ENCODE measurements at places on chromosomes 13 and 19.
A peak's percentile ranks its signal among the peaks of the same experiment; 100 is the strongest.

DNA sequence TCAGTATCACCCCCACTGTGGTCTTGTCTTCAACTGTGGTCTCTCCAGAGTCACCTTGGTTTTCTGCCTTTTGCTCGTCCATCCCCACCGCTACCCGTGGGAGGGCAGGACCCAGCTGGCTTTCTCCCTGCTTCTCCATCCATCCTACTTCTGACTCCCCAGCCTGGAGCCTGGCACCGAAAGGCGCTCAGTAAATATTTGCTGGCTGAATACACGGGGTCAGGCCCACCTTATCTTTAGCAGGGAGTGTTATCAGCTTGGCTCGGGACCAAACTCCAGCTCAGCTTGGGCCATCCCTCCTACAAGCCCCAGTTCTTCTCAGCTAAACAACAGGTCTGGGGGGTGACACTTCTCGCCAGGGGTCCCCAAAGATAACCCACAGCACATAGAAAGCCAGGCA lies 62.0 kb upstream of the KLF2 start:
- no peak for DNase-seq

- DNase-seq: no peak
These were observed 60.5 kb downstream of the MAP4K1 start for GRCh38 chr19:38557205-38557799.

- DNase-seq: peak; percentile 78
These were observed 11.7 kb upstream of the CLN5 start for GRCh38 chr13:76980075-76980718.

DNA sequence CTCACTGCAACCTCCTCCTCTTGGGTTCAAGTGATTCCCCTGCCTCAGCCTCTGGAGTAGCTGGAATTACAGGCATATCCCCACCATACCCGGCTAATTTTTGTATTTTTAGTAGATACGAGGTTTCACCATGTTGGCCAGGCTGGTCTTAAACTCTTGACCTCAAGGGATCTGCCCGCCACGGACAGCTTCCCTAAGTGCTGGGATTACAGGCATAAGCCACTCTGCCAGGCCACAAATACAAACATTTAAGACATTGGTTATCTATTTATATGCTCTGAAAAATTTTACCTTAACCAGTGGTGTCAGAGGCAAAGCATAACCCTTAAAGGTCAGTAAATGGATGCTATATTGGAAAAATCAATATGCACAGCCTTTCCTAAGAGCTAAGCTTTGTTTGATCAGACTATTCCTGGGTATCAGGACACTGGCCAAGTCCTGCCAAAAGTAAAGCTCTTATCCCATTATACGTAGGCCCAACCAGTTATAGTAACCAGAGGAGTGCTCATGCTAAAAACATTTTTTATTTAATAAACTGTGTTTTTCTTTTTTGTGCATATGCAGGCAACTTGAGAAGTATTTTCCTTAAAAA lies 56.4 kb upstream of the STARD13 start:
- no peak for DNase-seq

- DNase-seq: no peak
These were observed 46.4 kb upstream of the FAM216B start for GRCh38 chr13:42735010-42735409.
